RWPE1 (cell line): ENCODE measurements at places on chromosomes 7 and 10.

DNA sequence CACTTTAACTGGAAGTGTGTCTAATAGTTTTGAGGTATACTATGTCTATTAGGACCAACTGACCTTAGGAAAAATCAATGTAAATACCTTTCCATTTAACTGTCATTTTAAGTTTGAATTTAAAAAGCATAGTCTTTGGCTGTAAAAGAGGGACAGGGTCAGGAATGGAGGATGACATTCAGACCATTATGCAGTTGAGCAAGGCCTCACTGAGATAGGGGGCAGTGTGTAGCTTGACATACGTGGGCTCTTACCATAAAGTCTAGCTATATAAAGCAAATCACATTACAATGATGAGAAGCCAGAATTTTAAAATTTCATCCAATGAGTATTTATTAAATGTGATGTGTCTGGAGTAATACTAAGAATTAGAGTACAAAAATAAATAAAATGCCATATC lies 17.9 kb downstream of the PALS2 start:
- DNase-seq: no peak

- DNase-seq: no peak
Measured at GRCh38 chr7:70704831-70705346, 427.1 kb upstream of the GALNT17 start.

GRCh38 chr7:23544913-23545354 lies 13.2 kb upstream of the TRA2A start:
- DNase-seq: peak; percentile 61

DNA sequence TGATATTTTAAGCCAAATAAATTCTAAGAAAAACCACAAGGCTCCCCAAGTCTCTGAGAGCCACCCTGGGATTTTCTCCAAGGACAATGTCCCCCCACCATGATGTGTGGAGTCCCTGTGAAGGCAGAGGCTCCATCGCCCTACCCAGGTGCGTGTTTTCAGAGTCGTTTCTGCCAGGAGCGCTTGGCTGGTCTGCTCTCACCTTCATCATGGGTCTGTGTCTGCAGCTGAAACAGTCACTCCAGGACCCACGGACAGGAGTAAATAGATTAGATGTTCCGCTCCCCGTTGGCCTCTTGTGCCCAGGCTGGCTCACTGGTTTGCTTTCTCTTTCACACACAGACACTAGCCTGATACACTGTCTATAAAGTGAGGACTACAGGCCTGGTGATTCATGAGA lies 217.5 kb downstream of the SFMBT2 start:
- no peak for DNase-seq
